ENCODE measurements at places on chromosomes 2 and 18.

GRCh38 chr2:33782395-33783230 lies 183.5 kb upstream of the FAM98A start:
- DNase-seq = no peak

DNA sequence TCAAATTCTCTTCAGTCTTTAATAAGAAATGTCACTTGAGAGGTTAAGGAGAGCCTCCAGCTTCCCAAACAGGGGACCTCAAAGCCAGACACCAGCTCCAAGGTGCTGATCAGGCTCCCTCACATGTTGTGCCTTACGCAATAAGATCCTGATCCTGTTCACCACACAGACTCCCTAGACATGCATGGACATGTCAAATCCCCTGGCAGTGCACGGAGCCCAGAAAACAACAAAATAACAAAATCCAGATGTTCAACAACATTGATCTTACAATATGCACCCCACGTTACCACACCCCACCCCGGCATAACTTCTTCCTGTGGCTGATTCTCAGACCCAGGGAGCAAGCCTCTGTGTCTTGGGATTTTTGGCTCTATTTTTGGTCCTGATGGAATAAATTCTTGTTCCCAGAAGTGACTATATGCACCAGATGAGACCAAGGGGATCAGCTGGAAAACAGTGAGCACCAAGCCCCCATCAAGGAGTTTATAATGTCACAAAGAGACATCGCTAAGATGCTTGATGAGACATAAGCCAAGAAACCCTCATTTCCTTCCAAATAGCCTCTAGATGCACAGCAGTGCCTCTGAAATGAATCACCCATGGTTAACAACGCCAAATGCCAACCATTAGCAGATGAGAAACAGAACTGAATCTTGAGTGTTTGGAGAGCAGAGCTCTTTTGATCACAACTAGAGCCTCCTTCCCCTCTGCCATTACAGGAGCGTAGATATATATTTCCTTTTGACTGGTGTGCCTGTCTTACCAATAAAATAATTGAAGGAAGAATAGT lies 198.2 kb downstream of the PRKCE start:
- DNase-seq = no peak

- DNase-seq = peak; percentile 61
These were observed 755 bp upstream of the ATP9B start for GRCh38 chr18:79068341-79068936.

- DNase-seq = peak; percentile 12
These were observed 135.8 kb downstream of the IKZF2 start for GRCh38 chr2:213015387-213016165.

DNA sequence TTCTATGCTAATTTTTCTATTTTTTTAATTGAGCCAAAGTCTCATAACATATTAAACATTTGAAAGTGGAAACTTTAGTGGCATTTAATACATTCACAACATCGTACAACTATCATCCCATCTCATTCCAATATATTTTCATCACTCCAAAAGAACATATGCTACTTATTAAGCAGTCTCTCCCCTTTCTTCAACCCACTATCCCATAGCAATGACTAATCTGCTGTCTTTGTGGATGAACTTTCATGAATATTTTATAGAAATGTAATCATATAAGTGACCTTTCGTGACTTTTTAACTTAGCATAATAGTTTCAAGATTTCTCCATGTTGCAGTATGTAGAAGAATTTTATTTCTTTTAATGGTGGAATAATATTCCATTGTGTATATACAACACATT lies 90.3 kb downstream of the CCDC178 start:
- no peak for DNase-seq

DNA sequence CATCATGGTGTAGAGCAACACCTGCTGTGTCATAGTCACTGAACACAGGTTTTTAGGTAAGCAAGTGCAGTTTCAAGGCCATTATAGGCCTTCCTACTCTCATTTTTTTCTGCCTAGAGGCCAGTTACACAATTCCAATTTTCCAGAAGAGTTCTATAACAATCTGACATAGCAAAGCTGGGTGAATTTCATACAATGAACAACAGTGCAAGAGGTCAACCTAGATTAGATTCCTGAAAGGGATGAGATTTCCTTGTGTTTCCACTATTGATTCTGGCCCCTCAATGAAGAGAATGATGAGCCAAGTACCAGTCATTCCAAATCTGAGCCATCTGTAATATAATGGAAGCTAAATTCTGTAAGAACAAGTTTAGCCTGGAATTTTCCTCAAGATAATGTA lies 15.3 kb upstream of the CD28 start:
- DNase-seq = no peak

DNA sequence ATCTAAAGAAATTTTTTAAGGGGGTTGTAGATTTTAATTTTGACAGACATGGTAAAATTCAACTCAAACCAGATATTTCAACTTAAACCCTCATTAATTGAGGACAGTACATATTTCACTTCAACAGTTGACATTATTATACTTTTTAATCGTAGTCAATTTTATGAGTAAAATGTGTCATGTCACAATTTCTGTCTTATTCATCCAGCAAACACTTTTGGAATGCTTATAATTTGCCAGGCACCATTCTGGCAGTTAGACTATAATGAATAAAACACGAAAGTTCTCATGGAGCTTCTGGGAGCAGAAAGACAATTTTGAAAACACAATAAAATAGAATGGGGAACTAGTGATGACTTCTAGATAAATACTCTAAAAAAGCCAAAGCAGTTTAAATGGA lies 1094.8 kb downstream of the SUCLG1 start:
- DNase-seq = no peak

DNA sequence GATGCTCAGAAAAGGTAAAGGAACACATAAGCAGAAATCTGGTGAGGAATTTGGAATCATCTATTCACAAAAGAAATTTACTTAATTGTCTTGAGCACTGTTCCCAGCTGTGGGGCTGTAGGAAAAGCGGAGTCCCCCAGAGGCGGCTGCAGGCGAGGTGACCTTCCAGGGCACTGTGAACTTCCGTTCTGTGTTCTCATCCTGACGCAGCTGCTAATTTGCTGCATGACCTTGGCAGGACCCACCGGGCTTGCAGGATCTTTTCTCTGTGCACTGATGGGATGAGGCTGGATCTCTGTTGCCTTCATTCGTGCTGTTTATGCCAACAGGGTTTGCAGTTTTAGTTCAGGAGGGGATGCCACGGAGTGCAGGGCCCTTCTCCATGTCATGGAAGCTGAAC lies 301.9 kb upstream of the MYT1L start:
- no peak for DNase-seq

DNA sequence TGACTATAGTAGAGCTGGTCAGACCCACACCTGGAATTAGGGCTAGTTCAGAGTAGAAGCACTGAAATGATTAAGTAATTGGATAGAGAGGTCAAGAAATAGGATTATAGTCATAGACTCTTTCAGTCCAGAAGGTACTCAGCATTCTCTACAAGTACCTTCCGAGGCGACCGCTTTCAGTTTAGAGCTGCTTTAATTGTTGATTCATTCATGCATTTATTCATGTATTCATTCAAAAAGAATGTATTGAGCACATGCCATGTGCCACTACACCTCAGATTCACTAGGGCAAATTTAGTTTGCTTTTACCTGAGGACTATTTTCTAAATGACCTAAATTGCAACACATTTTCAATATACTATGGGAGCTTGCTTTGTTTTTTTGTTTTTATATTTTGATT lies 48.7 kb downstream of the CRIM1 start:
- no peak for DNase-seq

- DNase-seq = no peak
These were observed 58.7 kb downstream of the ASXL2 start for GRCh38 chr2:25819597-25820039.

DNA sequence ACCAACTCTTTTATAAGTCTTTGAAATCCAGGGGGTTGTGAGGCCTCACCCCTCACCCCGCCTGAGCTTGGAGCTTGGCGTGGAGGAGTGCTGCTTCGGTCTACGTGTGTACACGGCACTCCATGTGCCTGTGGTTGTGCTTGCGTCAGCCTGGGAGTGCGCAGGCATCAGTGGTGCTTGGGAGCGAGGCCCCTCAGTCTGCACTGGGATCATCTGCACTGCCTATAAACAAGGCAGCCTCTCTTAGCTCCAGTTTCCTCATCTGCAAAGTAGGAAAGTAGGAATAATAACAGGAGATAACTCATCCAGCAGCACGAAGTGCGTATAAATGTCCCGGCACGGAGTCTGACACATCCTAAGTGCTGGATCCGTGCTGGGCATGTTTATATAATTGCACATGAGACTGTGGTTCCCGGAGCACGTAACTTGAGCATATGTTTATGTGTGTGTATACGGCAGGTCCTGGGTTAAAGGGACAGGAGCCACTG lies 1.2 kb downstream of the GYPC start:
- peak; percentile 55 for DNase-seq

GRCh38 chr2:9008951-9009664 lies 5.6 kb upstream of the MBOAT2 start:
- DNase-seq = no peak

DNA sequence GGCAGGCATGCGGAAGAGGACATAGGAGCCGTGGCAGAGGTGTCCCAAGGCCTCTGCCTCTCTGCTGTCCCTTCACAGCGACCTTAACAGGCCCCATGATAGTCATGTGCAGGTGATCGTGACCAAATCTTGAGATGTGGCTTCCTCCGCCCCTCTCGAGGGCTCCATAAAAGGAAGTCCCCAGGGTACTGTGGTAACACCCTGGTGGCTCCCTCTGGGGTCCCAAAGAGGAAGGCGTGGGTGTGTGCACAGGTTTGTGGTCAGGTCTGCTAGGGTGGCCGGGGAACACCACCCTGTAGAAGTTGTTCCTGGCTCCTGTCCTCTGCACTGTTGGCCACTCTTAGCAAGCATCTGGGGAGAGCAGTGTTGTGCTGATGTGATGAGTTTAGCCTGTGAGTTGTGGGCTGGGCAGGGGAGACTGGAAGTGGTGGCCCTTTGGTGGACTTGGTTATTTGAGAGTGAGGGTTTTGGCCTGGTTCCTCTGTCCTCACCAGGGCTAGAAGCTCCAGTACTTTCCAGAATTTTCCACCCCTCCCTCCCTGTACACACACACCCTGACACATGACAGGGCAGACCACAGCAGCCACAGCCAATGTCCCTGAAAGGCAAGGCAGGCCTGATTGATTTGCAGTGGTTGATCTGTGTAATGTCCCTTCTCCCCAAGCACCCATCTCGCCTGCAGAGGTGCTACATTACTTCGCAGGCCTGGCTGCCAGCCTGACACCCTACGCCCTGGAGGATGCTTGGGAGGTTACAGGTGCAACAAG lies 68.9 kb upstream of the BOD1L2 start:
- peak; percentile 18 for DNase-seq

- DNase-seq = no peak
These were observed 108.1 kb downstream of the XRCC5 start for GRCh38 chr2:216216951-216217903.

GRCh38 chr2:118442996-118443553 lies 354.8 kb downstream of the INSIG2 start:
- DNase-seq = no peak

DNA sequence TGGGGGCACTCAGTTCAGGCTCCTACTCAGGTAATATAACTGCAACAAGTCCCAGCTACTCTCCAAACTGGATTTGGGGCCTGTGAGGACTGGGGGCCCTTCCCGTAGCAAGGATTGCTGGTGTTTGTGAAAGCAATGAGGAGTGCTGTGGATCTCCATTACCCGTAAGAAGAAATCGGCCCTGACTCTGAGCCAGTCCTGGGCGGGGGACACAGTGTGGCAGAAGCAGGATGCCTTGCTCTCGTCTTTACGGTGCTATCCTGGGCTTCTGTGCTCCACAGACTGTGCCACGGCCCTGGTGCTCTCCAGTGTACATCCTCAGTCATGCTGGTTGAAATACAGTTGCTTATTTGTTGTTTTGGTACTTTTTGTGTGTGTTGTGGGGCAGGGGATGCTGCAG lies 172.9 kb downstream of the NDUFA10 start:
- no peak for DNase-seq

- DNase-seq = no peak
These were observed 18.6 kb downstream of the NRXN1 start for GRCh38 chr2:51013079-51013932.

DNA sequence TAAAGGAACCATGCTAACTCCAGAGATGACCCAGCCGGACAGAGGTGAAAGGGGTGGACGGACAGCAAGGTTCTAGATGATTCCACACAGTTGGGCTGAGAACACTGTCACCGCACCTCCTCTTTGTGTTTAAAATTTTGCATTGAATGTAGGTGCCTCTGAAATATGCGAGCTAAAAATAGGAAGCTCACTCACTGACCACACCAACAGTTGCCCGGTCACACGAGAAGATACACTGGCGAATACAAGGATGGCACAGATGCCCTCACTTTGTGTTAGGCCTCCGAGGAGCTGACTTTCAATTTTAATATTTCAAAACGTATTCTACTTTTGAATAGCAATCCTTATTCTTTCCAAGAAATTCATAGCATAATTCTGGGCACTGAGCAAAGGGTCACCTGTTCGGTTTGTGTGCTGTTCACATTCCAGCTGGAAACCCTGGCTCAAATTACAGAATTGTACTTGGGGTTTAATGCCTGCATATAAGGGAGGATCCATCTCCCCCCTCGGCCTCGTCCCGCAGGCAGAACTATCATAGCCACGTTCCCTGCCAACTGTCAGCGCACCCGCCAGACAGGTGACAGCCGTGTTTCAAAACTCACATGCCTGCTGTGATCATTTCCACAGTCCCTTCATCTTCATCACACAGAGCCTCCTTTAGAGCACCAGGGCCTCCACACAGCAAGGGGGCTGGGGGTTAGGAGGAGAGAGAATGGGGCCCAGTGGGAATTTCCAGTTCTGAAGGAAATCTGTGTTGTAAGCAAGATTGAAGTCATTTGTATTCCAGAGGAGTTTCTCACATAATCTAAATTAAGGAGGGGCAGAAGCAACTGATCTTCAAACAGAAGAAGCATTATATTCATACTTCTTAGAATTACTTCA lies 48.2 kb downstream of the ADI1 start:
- DNase-seq = no peak

GRCh38 chr2:192735447-192735846 lies 540.7 kb upstream of the TMEFF2 start:
- no peak for DNase-seq

DNA sequence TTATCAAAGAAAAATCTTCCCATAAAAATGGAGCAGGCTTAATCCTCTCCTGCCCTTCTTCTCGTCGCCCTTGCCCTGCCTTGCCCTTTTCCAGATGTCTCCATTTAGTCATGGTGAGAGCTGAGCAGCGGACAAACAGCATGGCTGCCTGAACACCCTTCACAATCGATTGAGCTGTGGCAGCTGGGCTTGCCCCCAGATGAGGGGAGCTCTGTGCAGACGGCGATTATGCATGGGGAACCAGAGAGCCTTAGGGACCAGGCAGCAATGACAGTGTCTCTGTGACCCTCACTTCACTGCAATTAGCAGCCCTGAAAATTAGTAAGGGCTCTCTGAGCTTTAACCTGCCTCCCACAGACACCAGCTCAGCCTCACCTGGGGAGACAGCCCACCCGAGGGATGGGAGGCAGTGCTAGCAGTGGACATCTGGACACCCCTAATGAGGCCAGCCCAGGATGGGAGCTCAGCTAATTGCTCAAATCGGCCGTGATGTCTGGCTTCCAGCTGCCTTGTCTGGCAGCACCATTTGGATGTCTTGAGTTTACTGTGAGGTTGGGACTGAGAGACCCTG lies 365.7 kb downstream of the TNS1 start:
- DNase-seq = no peak

DNA sequence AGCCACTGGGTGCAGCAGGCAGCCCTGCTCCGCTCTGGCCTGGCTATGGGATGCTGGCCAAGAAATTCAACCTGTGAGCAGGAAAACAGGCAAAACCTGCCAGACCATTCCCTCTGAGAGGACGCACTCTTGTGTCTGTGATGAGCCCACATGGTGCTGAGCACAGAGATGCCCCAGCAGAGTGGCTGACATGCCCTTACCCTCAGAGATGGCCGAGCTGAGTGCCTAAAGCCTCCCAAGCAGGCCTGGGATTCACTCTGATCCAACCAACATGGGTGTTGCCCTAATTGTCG lies 34.3 kb upstream of the TAF1B start:
- DNase-seq = no peak

Measured in CD4-positive, alpha-beta T cell treated with Interleukin-4 for 1 hour (primary cell).